CD8-positive, alpha-beta T cell (primary cell): ENCODE measurements at places on chromosomes 5 and 9.

DNA sequence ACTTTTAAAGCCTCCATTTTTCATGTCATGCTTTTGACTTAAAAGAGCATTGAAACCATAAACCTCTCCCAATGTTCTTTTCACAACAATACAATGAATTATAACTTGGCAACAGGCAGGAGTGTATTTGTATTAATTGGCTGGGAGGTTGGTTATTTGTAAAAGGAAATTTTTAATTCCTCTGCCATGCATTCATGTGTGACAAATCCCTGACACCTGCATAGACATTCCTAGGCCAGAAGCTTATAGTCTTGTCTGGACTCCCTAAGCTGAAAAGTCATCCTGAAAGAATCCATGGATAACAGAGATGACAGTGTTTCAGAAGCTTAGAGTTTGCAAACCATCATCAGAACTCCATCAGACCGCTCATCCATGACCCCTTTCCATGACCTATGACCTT, 76.3 kb upstream of the PTGER4 start:
- DNase-seq, result no peak

DNA sequence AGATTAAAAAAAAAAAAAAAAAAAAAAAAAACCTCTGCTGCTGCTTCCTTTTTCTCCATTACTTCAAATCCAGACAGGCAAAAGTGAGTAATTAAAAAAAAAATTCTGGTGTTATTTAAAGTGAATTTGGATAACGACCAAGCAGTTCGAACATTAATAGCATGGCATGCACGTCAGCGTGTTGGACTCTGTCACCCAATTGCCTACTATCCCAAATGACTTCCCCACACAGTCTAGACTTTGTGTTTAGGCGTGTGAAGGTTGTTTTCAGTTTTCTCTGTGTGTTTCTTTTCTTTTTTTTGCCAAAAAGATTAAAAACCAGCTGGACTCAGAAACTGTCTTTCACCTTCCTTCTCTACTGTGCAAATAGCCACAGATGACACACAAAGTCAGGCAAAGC, 321.4 kb downstream of the MSX2 start:
- DNase-seq, result no peak

GRCh38 chr9:21443849-21444625, 3.8 kb downstream of the IFNA1 start:
- no peak for DNase-seq

DNA sequence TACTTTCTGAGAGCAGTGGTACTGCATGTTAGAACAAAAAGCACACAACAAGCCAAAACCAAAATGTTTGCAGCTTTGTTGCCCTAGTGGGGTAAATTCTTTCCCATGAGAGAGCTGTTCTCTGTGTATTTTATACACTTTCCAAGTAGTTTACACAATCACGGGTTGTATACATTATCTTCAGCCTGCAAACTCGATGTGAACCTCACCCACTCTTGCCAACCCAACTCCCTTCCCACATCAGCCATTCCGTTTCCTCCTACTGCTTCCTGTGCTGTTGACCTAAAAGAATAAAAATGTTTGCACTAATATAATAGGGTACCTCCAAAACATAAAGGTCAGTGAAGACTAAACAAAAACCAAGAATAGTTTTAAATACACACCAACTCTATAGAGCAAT, 47.0 kb downstream of the IQGAP2 start:
- no peak for DNase-seq
